Stimulated activated CD8-positive, alpha-beta memory T cell treated with anti-CD3 and anti-CD28 coated beads, Interleukin-7, amount 100 ng/mL, for 4 hours (primary cell): ENCODE measurements at places on chromosomes 6 and 20.

- DNase-seq: no peak
Observed at GRCh38 chr6:10223841-10224240, 191.0 kb downstream of the TFAP2A start.

- DNase-seq: no peak
Observed at GRCh38 chr20:64133951-64134407, 26.6 kb upstream of the NPBWR2 start.

DNA sequence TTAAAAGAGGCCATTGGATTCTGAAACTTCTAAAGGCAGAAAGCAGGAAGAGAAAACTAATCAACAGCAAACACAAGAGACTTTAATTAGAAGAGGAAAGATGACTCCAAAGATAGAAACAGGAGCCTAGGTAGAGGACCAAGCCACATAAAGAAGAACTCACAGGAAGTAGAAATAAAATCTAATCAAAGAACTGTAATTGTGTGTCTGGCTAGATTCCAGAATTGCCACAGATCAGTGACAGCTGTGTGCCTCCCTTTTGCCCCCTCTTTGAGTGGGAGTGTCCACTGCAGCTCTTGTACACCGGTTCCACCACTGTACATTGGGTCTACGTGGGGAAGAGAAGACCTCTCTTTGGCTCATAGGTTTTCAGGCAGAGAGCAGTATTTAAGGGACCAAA is 22.3 kb upstream of the THEMIS start:
- no peak for DNase-seq

DNA sequence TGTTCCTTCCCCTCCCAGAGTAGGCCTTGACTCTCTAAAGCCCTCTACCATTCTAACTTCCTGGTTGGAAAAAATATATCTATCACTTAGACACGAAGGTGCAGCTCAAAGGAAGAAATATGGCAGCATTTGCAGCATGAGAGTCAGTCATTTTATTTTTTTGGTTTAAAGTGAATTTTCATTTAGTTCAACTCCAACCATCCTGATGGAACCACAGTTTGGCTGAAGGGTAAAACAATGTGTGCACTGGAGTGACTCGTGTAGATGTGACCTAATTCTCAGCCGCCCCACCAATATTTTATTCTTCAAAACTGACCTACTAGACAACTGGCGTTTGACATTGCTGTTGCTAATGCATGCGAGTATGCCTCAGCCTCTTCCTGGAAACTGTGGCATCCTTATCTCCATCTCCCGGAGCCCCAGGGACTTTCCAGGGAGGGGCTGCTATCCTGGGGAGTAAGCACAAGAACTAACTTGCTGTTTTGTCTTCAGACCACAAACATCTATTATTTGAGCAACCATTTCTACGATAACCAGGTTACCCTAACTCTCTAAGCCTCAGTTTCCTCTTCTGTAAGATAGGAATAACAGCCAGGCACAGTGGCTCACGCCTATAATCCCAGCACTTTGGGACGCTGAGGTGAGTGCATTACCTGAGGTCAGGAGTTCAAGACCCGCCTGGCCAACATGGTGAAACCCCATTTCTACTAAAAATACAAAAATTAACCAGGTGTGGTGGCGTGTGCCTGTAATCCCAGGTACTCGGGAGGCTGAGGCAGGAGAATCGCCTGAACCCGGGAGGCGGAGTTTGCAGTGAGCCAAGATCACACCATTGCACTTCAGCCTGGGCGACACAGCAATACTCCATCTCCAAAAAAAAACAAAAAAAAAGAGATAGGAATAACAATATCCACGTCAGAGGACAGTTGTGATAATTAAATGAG is 148.7 kb upstream of the JARID2 start:
- no peak for DNase-seq
